ENCODE measurements at places on chromosomes 3 and 15.

- DNase-seq: no peak
These were observed 63.2 kb downstream of the ASB7 start for GRCh38 chr15:100665570-100665969.

GRCh38 chr3:27990324-27990723 is 251.1 kb upstream of the CMC1 start:
- no peak for DNase-seq

- no peak for DNase-seq
These were observed 24.2 kb downstream of the TRIM71 start for GRCh38 chr3:32841867-32842470.

GRCh38 chr15:70038730-70039392 is 58.9 kb downstream of the TLE3 start:
- DNase-seq: no peak

- DNase-seq: no peak
These were observed 439.8 kb downstream of the RBMS3 start for GRCh38 chr3:29720665-29721064.

DNA sequence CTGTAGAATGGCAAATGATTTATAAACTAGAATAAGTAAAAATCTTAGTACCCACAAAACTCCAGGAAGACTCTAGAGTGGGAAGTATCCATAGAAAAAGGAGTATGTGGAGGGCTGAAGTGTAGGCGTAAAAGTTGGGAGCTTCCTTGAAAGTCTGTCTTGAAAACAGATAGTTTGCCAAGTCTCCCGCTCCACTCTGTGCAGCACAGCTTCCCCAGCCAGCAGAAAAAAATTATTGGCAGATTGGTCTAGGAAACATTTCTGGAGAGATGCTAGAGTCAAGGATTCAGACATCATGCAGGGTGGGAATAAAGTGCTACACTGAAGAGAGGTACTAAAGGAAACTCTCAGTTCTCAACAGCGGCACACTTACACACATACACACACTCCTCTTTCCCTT is 53.4 kb upstream of the CD200R1L start:
- DNase-seq: no peak

GRCh38 chr3:10396931-10397330 is 76.0 kb upstream of the SEC13 start:
- DNase-seq: no peak

- DNase-seq: no peak
These were observed 966.1 kb downstream of the AGBL1 start for GRCh38 chr15:87045746-87046145.

DNA sequence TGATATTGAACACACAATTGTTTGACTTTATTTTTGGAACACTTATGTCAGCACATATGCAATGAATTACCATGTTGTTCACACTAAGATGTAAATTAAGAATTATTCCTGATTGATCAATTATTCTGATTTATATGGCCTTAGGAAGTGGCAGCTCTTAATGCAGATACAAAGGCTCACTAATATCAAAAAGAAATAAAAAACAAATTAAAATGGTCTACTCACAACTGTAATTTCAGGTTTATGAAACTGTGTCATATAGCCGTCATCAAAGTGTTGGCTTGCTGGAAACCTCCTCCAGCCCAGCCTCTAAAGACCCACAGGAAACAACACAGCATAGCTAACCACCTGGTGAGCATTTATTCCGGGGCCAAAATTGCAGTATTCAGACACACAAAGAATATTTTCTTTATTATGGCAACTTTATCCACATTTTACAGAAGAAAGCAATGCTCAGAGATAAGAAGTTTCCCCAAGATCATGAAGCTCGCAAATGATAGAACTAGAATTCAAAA is 33.4 kb downstream of the PDZRN3 start:
- DNase-seq: no peak

GRCh38 chr15:71251584-71252043 is 136.3 kb downstream of the THSD4 start:
- DNase-seq: no peak
